ENCODE measurements at places on chromosomes 13 and 19. TPM values are rescaled to one million over a fixed set of nuclear protein-coding genes. Genes with fewer than 3 reads are reported as not detected.

DNA sequence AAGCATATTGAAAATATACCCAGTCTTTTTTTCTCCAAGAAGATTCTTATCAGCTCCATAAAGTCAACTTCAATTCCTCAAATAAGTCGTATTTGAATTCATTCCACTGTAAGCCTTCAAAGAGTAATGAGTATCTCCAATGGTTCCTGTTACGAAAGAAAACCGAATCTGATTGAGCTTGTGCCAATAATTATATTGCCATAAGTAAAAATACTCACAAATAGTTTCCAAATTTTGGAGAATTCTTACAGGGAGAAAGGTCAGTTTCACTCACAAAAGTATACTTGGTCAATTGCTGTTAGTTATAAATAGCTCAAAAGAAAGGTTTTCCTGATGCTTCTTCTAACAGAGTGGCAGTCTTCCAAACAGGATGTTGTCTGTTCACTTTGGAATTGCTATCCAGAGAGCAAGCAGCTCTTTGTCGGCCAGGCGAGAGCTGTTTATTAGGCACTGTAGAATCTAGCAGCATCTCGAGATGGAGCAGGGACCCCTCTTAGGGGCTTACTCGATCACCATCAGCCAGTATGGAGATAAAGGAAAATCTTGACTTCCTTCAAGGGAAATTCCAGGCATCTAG is 13.5 kb downstream of the ERICH4 start:
- no peaks in the 10 kb centered on the region for H3K36me3 ChIP-seq
- H3K27me3 ChIP-seq = peaks cover 8% of the 10 kb centered on the region
- DNase-seq = no peak
- H3K4me1 ChIP-seq = peaks cover 21% of the 10 kb centered on the region
- peak overlapping the region; percentile 70 for H3K4me3 ChIP-seq

DNA sequence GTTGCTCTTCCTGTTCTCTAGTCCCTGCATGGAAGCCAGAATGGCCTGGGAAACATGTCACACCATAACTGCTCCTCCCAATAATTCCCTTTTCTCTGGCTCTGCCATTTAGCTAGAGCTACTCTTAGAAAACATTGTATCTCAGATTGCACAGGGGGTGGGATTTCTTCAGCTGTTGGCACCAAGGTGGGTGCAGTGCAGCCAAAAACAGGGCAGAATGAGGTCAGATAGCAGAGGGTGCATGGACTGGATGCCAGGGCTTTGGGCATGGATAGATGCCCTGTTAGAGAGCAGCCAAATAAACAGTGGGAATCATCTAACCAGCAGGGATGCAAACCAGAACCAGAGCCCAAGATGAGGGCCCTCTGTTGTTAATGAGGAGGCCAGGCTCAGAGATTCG is 4.9 kb upstream of the AMER2 start:
- no peaks in the 10 kb centered on the region for H3K36me3 ChIP-seq
- peaks cover 53% of the 10 kb centered on the region for H3K27me3 ChIP-seq
- no peak for DNase-seq

DNA sequence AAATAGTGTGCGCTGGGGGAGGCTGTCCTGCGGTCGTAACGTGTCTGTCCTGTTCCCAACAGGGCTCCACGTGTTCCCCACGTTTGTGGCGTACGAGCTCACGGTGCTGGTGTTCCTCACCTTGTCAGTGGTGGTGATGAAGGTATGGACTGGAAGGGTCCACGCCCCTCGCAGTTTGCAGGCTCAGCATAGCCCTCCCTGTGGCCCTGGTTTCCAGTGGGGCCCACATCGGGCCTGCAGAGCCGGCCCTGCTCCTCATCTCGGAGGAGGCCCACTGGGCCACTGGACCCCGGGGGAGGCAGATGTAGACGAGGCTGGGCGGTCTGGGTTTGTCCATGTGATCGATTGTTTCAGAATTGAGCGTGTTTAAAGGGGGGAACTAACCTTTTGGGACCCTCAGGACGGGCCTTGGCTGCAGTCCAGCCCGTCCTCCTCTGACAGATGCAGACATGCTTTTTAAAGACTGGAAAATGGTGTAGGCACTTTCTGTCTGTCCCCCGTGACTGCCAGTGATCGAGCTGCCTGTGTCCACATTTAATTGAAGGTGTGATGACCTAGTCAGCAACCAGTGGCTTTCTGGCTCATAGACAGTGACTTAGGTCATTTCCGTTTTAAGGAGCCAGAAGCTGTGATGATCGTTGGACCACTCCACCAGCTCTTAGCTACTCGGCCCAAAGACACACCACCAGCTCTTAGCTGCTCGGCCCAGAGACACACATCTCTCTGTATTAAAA is 37.1 kb upstream of the TFDP1 start:
- no peaks in the 10 kb centered on the region for H3K27me3 ChIP-seq
- DNase-seq = peak; percentile 15
- H3K36me3 ChIP-seq = peaks cover 12% of the 10 kb centered on the region

DNA sequence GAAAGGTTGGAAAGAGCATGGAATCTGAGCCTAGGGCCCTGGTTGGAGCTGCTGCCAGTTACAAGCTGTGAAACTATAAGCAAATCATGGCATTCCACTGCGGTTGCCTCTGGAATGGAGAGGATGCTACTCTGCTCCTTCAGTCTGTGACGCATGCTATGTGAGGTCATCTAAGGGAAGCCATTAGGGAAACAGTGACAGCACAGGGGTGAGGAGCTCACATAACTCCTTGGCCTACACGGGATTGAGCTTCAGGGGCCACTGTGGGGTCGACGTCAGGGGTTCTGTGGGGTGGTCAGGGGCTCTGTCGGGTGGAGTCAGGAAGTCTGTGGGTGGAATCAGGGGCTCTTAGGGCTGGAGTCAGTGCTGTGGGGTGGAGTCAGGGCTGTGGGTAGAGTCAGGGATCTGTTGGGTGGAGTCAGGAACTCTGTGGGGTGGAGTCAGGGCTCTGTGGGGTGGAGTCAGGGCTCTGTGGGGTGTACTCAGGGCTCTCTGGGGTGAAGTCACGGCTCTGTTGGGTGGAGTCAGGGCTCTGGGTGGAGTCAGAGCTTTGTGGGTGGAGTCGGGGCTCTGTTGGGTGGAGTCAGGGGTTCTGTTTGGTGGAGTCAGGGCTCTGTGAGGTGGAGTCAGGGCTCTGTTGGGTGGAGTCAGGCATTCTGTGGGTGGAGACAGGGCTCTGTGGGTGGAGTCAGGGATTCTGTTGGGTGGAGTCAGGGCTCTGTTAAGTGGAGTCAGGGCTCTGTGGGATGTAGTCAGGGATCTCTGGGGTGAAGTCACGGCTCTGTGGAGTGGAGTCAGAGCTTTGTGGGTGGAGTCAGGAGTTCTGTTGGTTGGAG is 35.8 kb upstream of the MEDAG start:
- H3K36me3 ChIP-seq = no peaks in the 10 kb centered on the region
- H3K27me3 ChIP-seq = peaks cover 28% of the 10 kb centered on the region
- H3K4me1 ChIP-seq = no peaks in the 10 kb centered on the region
- no peak overlapping the region for H3K27ac ChIP-seq
- no peak overlapping the region for H3K4me3 ChIP-seq

DNA sequence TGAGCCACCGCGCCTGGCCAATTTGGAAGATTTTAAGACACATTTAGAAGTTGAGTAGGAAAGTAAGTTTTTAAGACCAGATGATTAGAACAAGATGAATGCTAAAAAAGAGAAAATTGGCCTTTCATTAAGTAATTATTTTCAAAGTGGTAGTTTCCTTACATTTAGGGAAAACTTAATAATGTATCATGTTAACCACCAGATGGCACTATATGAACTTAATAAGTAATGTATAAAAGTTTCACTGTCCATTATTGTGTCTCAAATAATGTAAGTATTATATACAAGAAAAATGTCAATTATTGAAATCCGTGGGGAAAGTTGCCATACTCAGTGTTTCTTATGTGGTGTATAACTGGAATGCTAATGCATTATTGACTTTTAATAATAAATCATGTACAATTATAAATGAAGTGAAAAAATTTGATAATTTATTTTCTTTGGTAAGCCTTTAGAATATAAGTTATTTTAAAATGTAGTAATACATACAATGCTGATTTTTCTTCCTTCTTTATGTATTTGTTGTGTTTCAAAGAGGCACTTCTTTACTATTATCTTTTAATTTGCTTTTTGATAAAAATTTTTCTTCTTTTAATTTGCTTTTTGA is 29.2 kb downstream of the COG6 start:
- H3K4me3 ChIP-seq = no peak overlapping the region
- H3K27ac ChIP-seq = no peak overlapping the region
- no peaks in the 10 kb centered on the region for H3K27me3 ChIP-seq
- DNase-seq = no peak

DNA sequence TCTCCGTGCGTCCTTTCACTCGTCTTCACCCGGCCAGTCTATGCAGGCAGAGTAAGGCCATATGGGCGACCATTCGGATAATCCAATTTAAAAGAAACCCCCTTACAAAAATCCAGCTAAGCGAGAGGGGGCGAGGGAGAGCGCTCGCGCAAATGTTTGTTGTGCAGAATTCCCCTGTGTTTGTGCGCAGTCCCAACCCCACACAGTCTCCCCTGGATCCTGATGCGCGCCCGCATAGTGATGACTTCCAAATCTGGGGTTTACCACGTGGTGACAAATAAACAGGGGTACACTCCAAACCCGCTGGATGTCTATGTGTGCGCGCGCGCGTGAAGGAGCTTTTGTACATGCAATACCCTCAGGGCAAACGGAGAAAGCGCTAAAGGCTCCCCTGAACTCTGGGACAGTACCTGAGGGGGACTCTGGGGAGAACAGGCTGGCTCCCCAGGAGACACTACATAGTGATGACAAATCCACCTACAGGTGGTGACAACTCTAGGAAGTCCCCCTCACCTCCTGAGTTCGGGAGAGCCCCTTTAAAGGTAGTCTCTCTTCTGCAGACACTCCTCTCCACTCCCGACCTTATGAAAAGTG is 8.5 kb downstream of the SOX21 start:
- no peak overlapping the region for H3K4me3 ChIP-seq
- H3K27me3 ChIP-seq = peaks cover 99% of the 10 kb centered on the region
- peaks cover 6% of the 10 kb centered on the region for H3K4me1 ChIP-seq
- peak overlapping the region; percentile 55 for H3K27ac ChIP-seq
- H3K36me3 ChIP-seq = peaks cover 3% of the 10 kb centered on the region
- no peak for DNase-seq

GRCh38 chr19:33957804-33958203 is 161.1 kb downstream of the KCTD15 start:
- H3K4me1 ChIP-seq = no peaks in the 10 kb centered on the region
- no peak overlapping the region for H3K27ac ChIP-seq
- no peak for DNase-seq
- no peak overlapping the region for H3K4me3 ChIP-seq

The APLP1 gene
- 1.2 TPM for total RNA-seq

DNA sequence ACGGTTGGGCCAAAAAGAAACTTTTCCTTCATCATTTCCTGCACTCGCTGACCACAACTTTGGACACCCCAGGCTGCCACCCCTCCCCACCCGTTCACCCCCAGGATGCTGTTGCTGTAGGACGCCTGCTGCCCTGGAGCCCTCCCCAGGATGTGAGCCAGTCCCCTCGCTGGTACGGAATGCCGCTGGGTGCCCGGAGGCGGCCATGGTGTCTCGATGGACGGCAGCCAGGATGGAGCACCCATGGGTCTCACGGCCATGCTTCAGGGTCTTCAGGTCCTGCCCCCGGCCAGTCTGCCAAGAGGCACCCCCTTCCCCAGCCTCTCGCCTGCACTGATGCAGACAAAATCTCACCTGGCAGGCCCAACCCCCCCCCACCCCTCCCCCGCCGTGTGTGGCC is 15.4 kb upstream of the CSNK1G2 start:
- peaks cover 7% of the 10 kb centered on the region for H3K27me3 ChIP-seq
- H3K4me3 ChIP-seq = no peak overlapping the region
- peaks cover 11% of the 10 kb centered on the region for H3K4me1 ChIP-seq
- no peak overlapping the region for H3K27ac ChIP-seq
- no peaks in the 10 kb centered on the region for H3K36me3 ChIP-seq
- DNase-seq = no peak

The LINGO3 gene
- total RNA-seq = 0.69 TPM

The KLK10 gene
- total RNA-seq = not detected

- H3K27ac ChIP-seq = no peak overlapping the region
- no peaks in the 10 kb centered on the region for H3K27me3 ChIP-seq
- no peaks in the 10 kb centered on the region for H3K36me3 ChIP-seq
- H3K4me1 ChIP-seq = no peaks in the 10 kb centered on the region
- DNase-seq = no peak
- no peak overlapping the region for H3K4me3 ChIP-seq
These were observed 26.0 kb upstream of the FBL start for GRCh38 chr19:39871886-39872866.

DNA sequence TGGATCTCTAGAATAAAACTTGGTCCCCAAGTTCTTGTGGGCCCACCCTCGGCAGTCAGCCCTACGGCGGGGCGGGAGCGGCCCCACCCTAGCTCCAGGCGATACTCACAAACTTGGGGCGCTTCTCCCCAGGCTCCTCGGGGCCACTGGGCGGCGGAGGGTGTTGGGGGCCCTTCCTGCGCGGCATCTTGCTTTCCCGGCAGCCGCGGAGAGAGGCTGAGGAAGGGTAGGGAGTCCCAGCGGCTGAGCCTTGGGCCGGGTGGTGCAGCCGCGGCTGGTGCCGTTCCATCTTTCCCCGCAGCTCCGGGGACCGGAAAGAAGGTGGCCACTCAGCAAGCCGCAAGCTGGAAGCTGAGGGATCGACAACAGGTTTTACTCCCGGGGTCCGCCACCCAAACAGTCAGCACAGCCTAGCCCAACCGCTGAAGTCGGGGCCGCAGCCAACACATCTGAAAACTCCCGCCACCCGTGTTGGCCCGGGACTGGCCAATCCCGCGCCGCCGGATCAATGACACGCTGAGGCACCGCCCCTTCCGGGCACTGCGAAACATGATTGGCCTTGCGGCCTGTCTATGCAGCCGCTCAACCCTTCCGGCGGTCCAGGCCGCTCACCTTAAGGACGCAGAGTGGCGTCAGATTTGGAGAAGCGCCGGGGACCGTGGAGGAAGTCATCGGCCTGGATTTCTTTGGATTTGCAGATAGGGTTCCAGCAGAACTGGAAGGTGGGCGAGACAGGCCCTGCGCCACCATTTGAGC is at the start of gene DIAPH3:
DIAPH3 (minus strand) TSS at position 451 of the 756 bp plus-strand sequence; CDS start at position 289, 162 bp downstream.
- peaks cover 18% of the 10 kb centered on the region for H3K36me3 ChIP-seq
- DNase-seq = peak; percentile 94
- H3K27me3 ChIP-seq = no peaks in the 10 kb centered on the region
- peak within 1 kb of the TSS; percentile 93 for H3K4me3 ChIP-seq

GRCh38 chr19:38736036-38736412 is 8.2 kb downstream of the CAPN12 start:
- H3K27me3 ChIP-seq = no peaks in the 10 kb centered on the region
- peaks cover 5% of the 10 kb centered on the region for H3K36me3 ChIP-seq
- peaks cover 25% of the 10 kb centered on the region for H3K4me1 ChIP-seq
- DNase-seq = peak; percentile 80
- H3K4me3 ChIP-seq = peak overlapping the region; percentile 83

GRCh38 chr19:47280183-47280797 is 5.6 kb downstream of the INAFM1 start:
- no peak overlapping the region for H3K4me3 ChIP-seq
- no peak overlapping the region for H3K27ac ChIP-seq
- H3K27me3 ChIP-seq = no peaks in the 10 kb centered on the region
- H3K4me1 ChIP-seq = peaks cover 11% of the 10 kb centered on the region
- H3K36me3 ChIP-seq = peaks cover 23% of the 10 kb centered on the region
- DNase-seq = peak; percentile 72

The CEACAM19 gene
- total RNA-seq = not detected

- H3K36me3 ChIP-seq = peaks cover 14% of the 10 kb centered on the region
- H3K4me3 ChIP-seq = peak within 1 kb of the TSS; percentile 89
- H3K27ac ChIP-seq = peak within 1 kb of the TSS; percentile 89
These were observed at the start of gene SIN3B for GRCh38 chr19:16829010-16829821. SIN3B (plus strand) TSS chr19:16829398; CDS start chr19:16829421, 23 bp downstream.

Measured in activated naive CD8-positive, alpha-beta T cell treated with anti-CD3 and anti-CD28 coated beads, Interleukin-2, amount 10 ng/mL, durations not matched to agents 7 days and 5 days (primary cell).